Upper lobe of left lung (tissue), 6 donors: ENCODE measurements at places on chromosomes 2 and 18. TPM values are rescaled to one million over a fixed set of nuclear protein-coding genes. Genes with fewer than 3 reads are reported as not detected.
A peak's percentile ranks its signal among the peaks of the same experiment; 100 is the strongest.

- H3K27me3 ChIP-seq = no peaks in the 10 kb centered on the region
- H3K36me3 ChIP-seq = no peaks in the 10 kb centered on the region
- H3K4me3 ChIP-seq = no peak overlapping the region
- H3K27ac ChIP-seq = no peak overlapping the region
These were observed 333.1 kb downstream of the DYSF start for GRCh38 chr2:71786291-71787107.

Gene NMUR1
- total RNA-seq = 2.3 TPM

DNA sequence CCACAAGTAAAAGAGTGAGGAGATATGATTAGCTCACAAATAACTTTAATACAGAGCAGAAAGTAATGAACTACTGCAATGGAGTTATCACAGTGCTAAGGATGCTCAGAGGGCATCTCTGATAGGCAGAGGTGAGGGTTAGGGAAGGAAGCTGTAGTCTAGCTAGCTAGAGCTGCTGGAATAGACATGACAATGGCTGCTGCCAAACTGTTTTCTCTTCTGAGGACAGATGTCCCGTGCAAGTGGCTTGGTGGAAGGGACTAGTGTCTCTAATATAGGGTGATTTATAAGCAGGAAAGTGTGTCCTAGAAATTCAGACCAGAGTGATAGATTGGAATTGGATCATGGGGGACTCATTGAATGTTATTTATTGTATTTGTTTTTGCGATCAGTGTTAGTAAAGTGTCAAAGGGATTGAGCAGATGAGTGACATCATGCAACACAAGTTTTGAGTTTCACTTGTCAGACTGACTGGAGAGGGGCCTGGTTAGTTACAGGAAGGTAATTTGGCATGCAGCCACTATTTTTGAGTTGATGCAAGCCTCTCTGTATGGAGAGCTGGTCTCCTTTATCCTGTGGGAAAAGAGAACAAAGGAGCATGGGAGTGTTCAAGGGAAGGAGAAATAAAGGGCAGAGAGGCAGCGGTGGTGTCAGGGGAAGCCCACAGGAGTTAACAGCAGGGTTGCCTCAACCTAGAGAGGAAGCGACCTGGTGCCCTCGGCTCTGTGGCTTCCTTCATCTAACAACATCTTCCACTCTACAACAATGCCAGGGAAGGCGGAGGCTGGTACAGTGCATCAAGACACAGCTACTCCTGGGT lies 1.9 kb downstream of the CTLA4 start:
- H3K27ac ChIP-seq = no peak overlapping the region
- H3K36me3 ChIP-seq = no peaks in the 10 kb centered on the region
- no peaks in the 10 kb centered on the region for H3K27me3 ChIP-seq
- no peaks in the 10 kb centered on the region for H3K4me1 ChIP-seq
- H3K4me3 ChIP-seq = no peak overlapping the region

DNA sequence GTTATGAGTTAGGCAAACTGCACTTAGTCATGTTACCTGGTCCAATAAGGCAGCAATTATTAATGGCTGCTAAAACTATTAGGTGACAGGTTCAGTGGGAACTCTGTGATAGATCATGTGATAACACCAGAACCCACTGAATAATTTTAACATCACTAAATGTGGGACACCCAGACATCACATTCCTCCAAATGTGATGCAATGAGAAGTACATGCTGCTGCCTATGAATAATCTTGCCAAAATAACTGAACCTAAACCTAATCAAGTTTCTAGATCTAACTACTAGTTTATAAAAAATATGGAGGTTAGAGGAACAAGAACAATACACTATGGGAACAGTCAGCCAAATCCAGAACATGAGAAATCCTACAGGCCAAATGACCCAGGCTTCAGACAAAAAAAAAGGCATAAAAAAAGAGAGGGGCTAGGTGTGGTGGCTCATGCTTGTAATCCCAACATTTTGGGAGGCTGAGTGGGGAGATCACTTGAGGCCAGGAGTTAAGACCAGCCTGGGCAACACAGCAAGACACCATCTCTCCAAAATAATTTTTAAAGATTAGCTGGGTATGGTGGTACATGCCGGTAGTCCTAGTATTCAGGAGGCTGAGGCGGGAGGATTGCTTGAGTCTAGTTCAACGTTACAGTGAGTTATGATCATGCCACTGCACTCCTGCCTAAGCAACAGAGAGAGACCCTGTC lies 7.0 kb upstream of the ACTR2 start:
- H3K4me3 ChIP-seq = no peak overlapping the region
- no peak for DNase-seq

DNA sequence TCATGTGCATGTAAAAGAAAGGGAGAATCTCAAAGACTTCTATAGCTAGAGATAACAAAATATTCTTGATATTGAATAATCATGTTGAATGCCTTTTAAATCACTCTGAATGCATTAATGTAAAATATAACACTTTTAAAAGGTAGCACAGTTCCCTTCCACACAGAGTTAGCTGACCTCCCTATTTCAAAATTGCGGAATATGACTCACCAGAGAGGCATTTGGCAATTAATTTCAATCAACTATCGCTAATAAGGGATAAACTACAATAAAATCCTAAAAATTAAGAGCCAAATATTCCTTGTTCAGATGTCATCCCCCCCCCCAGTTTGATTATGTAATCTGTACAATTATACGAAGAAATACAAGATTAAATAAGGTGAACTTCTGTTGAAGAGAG lies 29.3 kb downstream of the ZC3H15 start:
- H3K4me1 ChIP-seq = no peaks in the 10 kb centered on the region
- H3K4me3 ChIP-seq = no peak overlapping the region
- peaks cover 35% of the 10 kb centered on the region for H3K36me3 ChIP-seq

Gene CLEC4F
- 0.15 TPM for total RNA-seq

Gene POMC
- 3.0 TPM for total RNA-seq

Gene GTF3C2
- 43.9 TPM for total RNA-seq

DNA sequence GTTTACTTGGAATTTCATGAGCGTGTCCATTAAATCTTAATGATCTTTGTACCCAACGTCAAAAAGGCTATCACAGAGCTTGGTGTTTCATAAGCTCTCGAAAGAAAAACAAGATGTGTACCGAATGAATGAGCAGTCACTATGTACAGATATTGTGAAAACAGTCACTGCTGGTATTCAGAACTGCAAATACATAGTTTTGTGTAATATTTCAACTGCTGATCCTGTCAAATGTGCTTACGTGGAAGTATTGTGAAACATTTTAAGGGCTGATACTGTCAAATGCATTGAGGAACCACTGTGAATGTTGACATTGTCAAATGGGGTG lies 184.2 kb upstream of the KLHL29 start:
- H3K4me3 ChIP-seq = no peak overlapping the region
- H3K36me3 ChIP-seq = no peaks in the 10 kb centered on the region
- no peak overlapping the region for H3K27ac ChIP-seq
- H3K27me3 ChIP-seq = no peaks in the 10 kb centered on the region

- H3K27ac ChIP-seq = peak overlapping the region; percentile 82
- H3K27me3 ChIP-seq = no peaks in the 10 kb centered on the region
- peak overlapping the region; percentile 26 for H3K4me3 ChIP-seq
- H3K4me1 ChIP-seq = peaks cover 49% of the 10 kb centered on the region
- DNase-seq = no peak
These were observed 1.6 kb upstream of the LPIN1 start for GRCh38 chr2:11744631-11745394.

Gene CCDC148
- 1.8 TPM for total RNA-seq

GRCh38 chr2:44107974-44108373 lies 60.7 kb upstream of the PPM1B start:
- no peak overlapping the region for H3K27ac ChIP-seq
- no peak overlapping the region for H3K4me3 ChIP-seq
- H3K4me1 ChIP-seq = no peaks in the 10 kb centered on the region
- DNase-seq = no peak
- H3K36me3 ChIP-seq = no peaks in the 10 kb centered on the region

Gene HYCC2
- total RNA-seq = 15.1 TPM

DNA sequence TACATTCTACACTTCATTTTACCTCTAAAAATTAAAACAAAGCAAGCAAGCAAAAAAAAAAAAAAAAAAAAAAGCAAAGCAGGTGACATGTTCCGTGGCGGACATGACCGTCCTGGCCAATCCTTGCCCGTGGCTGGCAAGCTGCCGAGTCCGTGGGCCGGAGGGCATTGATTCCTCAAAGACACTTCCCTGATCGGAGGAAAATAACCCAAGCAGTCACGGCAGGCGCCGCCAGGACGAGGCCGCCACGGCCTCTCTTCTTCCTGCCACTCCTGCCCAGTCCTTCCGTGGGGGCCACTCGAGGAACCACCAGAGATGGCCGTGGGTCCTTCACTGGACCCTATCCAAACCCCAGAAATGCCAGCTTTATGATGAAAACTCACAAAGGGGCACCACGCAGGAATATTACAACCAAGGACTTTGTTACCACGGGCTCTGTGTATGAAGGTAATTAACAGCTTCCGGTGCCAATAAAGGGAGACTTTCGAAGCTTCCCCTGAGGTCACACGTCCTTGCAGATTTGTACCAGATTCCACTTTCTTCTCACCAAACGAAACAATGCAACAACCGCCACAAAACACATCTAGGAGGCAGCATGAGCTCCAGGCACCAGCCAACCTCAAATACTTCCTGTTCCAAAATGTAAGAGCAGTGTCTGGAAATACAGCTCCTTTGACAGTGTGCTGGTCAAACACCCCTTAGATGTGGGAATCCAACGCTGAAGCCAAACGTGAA lies 170.3 kb downstream of the HDAC4 start:
- no peaks in the 10 kb centered on the region for H3K27me3 ChIP-seq
- peaks cover 30% of the 10 kb centered on the region for H3K4me1 ChIP-seq
- DNase-seq = peak; percentile 83
- H3K36me3 ChIP-seq = no peaks in the 10 kb centered on the region

DNA sequence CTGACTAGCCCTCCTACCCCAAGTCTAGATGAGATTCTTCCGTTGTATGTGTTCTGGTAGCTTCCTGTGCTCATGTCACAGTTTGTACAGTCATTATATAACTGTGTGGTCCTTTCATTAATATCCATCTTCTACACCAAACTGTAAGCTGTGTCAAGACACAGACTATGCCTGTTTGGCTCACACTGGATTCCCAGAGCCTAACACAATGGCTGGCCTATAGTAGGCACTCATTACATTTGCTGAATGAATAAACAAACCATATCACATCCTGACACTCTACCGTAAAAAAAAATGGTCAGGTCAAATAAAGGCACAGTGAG lies 72.6 kb downstream of the ANKRD44 start:
- no peak for DNase-seq
- no peak overlapping the region for H3K4me3 ChIP-seq
- no peak overlapping the region for H3K27ac ChIP-seq
- peaks cover 53% of the 10 kb centered on the region for H3K4me1 ChIP-seq
- no peaks in the 10 kb centered on the region for H3K27me3 ChIP-seq
- H3K36me3 ChIP-seq = no peaks in the 10 kb centered on the region

Gene RNF125
- total RNA-seq = 5.2 TPM

DNA sequence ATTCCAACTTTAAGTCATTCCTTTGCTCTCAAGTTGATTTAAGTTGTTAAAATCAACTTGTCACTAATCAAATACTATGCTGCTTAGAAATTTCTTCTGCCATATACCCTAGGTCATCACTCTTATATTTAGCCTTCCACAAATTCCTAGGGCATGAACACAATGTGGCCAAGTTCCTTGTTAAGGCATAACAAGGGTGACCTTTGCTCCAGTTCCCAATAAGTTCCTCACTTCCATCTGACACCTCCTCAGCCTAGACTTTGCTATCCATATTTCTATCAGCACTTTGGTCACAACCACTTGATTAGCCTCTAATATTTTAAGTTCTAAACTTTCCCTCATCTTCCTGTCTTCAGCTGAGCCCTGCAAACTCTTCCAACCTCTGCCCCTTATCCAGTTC lies 9.9 kb upstream of the TMEM37 start:
- H3K36me3 ChIP-seq = no peaks in the 10 kb centered on the region
- H3K27me3 ChIP-seq = no peaks in the 10 kb centered on the region
- peaks cover 14% of the 10 kb centered on the region for H3K4me1 ChIP-seq
- H3K4me3 ChIP-seq = no peak overlapping the region

Gene TMEM37
- 28.5 TPM for total RNA-seq

GRCh38 chr2:5021136-5021535 lies 671.0 kb upstream of the SOX11 start:
- no peak overlapping the region for H3K4me3 ChIP-seq
- no peak for DNase-seq
- H3K36me3 ChIP-seq = no peaks in the 10 kb centered on the region
- no peaks in the 10 kb centered on the region for H3K4me1 ChIP-seq
- H3K27me3 ChIP-seq = no peaks in the 10 kb centered on the region

GRCh38 chr18:32777049-32777448 lies 4.2 kb upstream of the KLHL14 start:
- no peak for DNase-seq
- no peaks in the 10 kb centered on the region for H3K36me3 ChIP-seq
- H3K4me1 ChIP-seq = no peaks in the 10 kb centered on the region
- peaks cover 1% of the 10 kb centered on the region for H3K27me3 ChIP-seq
- no peak overlapping the region for H3K4me3 ChIP-seq

Gene AQP4
- total RNA-seq = 277 TPM

Gene CCDC142
- 22.0 TPM for total RNA-seq

- H3K36me3 ChIP-seq = no peaks in the 10 kb centered on the region
- H3K27me3 ChIP-seq = no peaks in the 10 kb centered on the region
- H3K4me3 ChIP-seq = no peak overlapping the region
- peak overlapping the region; percentile 32 for H3K27ac ChIP-seq
These were observed 34.9 kb downstream of the TEX44 start for GRCh38 chr2:231627384-231628120.

GRCh38 chr2:241855245-241855887 lies 3.3 kb downstream of the PDCD1 start:
- H3K36me3 ChIP-seq = no peaks in the 10 kb centered on the region
- peaks cover 12% of the 10 kb centered on the region for H3K4me1 ChIP-seq
- no peaks in the 10 kb centered on the region for H3K27me3 ChIP-seq
- H3K4me3 ChIP-seq = no peak overlapping the region
- no peak for DNase-seq

Gene C2orf81
- total RNA-seq = 2.6 TPM

GRCh38 chr18:69985239-69985638 lies 37.6 kb upstream of the CD226 start:
- H3K4me1 ChIP-seq = peaks cover 5% of the 10 kb centered on the region
- H3K36me3 ChIP-seq = no peaks in the 10 kb centered on the region
- H3K27ac ChIP-seq = no peak overlapping the region
- H3K4me3 ChIP-seq = no peak overlapping the region

- DNase-seq = no peak
- no peaks in the 10 kb centered on the region for H3K27me3 ChIP-seq
- peak overlapping the region; percentile 88 for H3K27ac ChIP-seq
- peaks cover 10% of the 10 kb centered on the region for H3K4me1 ChIP-seq
These were observed 1.1 kb downstream of the ENOSF1 start for GRCh38 chr18:711310-711656.

Gene KATNAL2
- total RNA-seq = 5.9 TPM

DNA sequence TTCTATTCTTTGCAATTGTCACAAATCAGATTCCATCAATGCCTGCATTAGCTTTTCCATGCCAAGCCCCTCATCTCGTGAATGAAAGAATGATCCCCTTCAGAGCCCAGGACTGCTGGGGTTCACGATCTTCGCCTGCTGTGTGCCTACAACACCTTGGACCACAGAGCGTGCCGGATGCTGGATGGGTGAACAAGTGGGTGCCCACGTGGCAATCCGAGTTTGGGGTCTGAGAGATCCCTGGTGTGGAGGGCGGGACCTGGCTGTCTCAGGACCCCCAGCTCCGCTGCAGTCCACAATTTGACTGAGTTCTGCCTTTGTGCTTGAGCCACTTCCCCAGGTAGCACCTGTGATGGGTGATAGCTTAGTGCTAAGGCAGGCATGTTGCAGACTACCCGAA lies 317.0 kb downstream of the GALR1 start:
- no peak for DNase-seq
- no peak overlapping the region for H3K27ac ChIP-seq
- H3K4me3 ChIP-seq = no peak overlapping the region

Gene SP140
- 13.3 TPM for total RNA-seq

Gene SPATS2L
- 127 TPM for total RNA-seq

Gene SPC25
- 0.63 TPM for total RNA-seq

- H3K4me3 ChIP-seq = no peak overlapping the region
- H3K36me3 ChIP-seq = no peaks in the 10 kb centered on the region
- H3K27me3 ChIP-seq = no peaks in the 10 kb centered on the region
- no peak for DNase-seq
- no peak overlapping the region for H3K27ac ChIP-seq
These were observed 802.4 kb upstream of the ID2 start for GRCh38 chr2:7879483-7879835.

Gene FEV
- total RNA-seq = not detected
